Esophagus squamous epithelium (tissue), 5 donors: ENCODE measurements at places on chromosomes 11 and 22. TPM values are rescaled to one million over a fixed set of nuclear protein-coding genes. Genes with fewer than 3 reads are reported as not detected.

- no peaks in the 10 kb centered on the region for H3K36me3 ChIP-seq
- H3K4me1 ChIP-seq, result peaks cover 33% of the 10 kb centered on the region
- H3K27me3 ChIP-seq, result no peaks in the 10 kb centered on the region
- H3K4me3 ChIP-seq, result no peak overlapping the region
Observed at GRCh38 chr11:73324665-73325035, 16.6 kb downstream of the ARHGEF17 start.

The UPK3A gene
- total RNA-seq, result not detected

DNA sequence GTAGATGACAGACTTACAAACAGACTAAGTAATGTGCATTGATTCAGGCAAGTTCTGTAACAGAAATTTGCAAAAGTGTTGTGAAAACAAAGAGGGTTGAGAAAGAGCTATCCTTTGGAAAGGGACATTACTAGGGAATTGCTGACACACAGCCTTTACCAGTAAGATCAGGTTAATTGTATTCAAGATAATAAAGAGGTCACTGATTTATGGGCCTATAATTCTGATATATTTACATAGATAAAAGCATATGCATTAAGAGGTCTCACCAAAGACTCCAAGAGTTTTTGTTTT is 138.7 kb downstream of the MAML2 start:
- DNase-seq, result no peak
- no peak overlapping the region for H3K27ac ChIP-seq
- no peaks in the 10 kb centered on the region for H3K27me3 ChIP-seq
- peaks cover 34% of the 10 kb centered on the region for H3K4me1 ChIP-seq

- no peak overlapping the region for H3K4me3 ChIP-seq
- peaks cover 50% of the 10 kb centered on the region for H3K4me1 ChIP-seq
- H3K27ac ChIP-seq, result no peak overlapping the region
- DNase-seq, result no peak
Observed at GRCh38 chr22:36867695-36868094, 6.9 kb downstream of the NCF4 start.

The OR52I2 gene
- not detected for total RNA-seq
